Spinal cord (tissue), 10 donors: ENCODE measurements at places on chromosomes 3 and 15. TPM values are rescaled to one million over a fixed set of nuclear protein-coding genes. Genes with fewer than 3 reads are reported as not detected.

The ULK4 gene
- 14.3 TPM for total RNA-seq

The PEX11A gene
- 22.9 TPM for total RNA-seq

The CORO2B gene
- total RNA-seq: 15.9 TPM

The LRRC2 gene
- total RNA-seq: 1.4 TPM

The SAXO2 gene
- 12.0 TPM for total RNA-seq

The NEK4 gene
- total RNA-seq: 41.4 TPM

The CAPN3 gene
- 19.2 TPM for total RNA-seq

The APBA2 gene
- total RNA-seq: 46.2 TPM

The ANAPC13 gene
- total RNA-seq: 102 TPM

The PPM1M gene
- total RNA-seq: 21.0 TPM
